Stimulated activated CD4-positive, alpha-beta T cell treated with anti-CD3 and anti-CD28 coated beads, Interleukin-15, amount 100 ng/mL, for 24 hours (primary cell): ENCODE measurements at places on chromosomes 7 and 10.

- DNase-seq = no peak
Measured at GRCh38 chr10:35611750-35612149, 6.6 kb downstream of the GJD4 start.

GRCh38 chr7:95059842-95060313 is 152.5 kb downstream of the PPP1R9A start:
- DNase-seq = no peak

DNA sequence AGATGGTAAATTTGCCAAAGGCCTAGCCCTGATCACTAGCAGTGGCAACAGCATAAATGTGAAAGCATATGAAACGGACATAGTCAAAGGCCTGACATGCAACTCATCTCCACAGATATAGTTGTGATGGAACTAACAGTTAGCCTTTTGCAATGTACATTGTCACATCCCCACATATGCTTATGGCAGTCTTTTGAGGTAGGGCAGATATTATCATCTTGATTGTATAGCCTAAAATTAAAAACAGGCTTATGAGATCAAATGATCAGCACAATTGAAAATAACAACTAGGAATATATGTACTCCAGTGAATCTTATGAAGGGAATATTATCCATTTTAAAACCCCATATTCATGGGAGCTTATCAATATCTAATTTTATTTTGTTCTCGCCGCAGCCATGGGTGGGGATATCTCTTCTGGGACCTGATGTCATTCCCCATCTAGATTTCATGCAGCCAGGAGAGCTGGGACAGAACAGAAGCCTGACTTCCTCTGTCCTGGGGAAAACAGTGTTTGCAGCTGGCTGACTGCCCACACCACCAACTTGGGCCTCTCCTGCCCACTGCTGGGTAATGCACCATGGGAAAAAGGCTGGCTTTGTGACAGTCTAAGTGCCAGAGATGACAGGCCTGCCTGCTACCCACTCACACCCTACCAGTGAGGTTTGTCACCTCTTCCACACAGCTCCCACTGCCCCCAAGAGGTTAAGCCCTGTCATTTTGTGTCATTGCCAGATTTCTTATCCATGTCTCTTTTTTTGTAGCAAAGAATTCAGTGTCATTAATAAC is 180.2 kb upstream of the FZD1 start:
- DNase-seq = peak; percentile 19

GRCh38 chr10:96596422-96597407 is 9.9 kb upstream of the TM9SF3 start:
- no peak for DNase-seq

DNA sequence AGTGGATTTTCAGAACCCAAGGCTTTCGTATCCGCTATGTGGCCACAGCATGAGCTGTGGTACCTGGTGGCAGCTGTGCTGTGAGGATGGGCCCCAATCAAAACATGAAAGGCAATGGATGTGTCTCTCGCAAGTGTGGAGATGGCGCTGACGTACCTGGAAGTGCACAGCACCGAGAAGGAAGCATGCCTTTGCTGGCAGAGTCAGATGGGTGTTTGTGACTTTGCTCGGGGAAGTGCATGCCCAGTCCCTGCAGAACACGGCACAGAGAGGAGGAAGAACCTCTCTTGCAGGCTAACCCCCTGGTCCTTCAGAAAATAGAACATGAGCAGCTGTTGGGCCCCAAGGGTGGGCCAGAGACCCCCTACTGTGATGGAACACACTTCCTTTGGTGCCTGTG is 654.1 kb upstream of the ZWINT start:
- no peak for DNase-seq

GRCh38 chr7:97401398-97401797 is 283.9 kb downstream of the SDHAF3 start:
- no peak for DNase-seq

DNA sequence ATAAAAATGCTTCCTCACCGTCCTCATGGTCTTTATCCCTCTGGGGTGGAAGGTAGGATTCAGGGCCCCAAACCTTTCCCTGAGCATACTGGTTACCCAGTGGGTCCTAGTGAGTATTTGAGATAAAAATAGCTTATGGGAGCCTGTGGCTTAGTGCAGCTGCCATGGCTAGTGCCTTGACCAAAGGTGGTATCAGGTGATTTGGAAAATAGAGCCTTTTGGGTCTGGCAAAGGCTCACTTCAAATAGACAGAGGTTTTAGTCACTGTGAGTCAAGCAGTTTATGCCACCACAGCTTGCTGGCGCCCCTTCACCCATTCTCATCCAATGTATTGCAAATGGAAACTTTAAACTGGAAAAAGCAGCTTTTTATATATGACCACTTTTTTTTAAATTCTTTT is 30.4 kb downstream of the PLAU start:
- DNase-seq = no peak

DNA sequence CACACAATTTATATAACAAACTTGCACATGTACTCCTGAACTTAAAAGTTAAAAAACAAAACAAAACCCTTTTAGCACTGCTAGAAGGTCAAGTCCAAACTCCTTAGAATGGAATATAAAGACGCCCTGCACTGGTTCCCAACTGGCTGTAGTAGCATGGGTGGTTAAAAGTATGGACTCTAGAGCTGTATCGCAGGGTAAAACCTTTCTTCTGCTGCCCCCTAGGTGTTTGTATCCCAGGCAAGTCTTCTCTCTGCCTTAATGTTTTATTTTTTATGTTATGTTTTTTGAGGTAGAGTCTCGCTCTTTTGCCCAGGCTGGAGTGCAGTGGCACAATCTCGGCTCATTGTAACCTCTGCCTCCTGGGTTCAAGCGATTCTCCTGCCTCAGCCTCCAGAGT is 35.2 kb downstream of the LSMEM1 start:
- DNase-seq = no peak

DNA sequence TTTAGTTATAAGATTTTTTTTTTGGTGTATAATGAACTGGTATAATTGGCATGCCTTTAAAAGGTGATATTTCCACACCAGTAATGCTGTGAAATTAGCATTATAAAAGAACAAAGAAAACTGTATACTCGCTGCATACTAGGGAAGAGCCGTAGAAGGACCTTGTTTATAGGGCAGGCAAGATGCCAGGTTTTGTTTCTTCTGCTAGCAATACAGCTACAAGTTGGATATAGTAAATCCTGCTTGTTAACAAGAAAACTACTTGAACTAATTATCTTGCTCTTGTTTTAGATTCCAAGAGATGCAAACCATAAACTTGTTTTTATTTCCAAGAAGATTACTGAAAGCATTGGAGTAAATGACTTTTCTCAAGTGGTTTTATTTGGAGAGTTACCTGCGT is 1.9 kb downstream of the DNAH11 start:
- DNase-seq = no peak

DNA sequence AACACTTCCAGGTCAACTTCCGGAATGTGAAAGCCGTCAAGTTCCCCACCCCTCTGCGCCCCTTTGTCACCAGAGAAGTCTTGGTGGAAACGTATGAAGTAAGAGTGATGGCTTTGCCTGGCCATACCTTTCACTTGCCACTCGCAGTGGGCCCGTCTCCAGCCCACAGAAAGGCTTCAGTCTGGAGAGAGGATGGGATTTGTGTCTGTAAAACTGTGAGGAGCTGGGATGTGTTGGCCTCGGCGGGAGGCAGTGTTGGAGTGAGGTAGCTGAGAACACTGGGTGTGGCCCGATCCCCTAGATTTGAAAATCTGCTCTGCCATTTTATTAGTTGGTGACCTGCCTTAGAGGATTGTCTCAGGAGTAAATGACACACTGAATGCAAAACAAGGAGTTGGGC is 6.4 kb downstream of the ADCK2 start:
- DNase-seq = no peak

DNA sequence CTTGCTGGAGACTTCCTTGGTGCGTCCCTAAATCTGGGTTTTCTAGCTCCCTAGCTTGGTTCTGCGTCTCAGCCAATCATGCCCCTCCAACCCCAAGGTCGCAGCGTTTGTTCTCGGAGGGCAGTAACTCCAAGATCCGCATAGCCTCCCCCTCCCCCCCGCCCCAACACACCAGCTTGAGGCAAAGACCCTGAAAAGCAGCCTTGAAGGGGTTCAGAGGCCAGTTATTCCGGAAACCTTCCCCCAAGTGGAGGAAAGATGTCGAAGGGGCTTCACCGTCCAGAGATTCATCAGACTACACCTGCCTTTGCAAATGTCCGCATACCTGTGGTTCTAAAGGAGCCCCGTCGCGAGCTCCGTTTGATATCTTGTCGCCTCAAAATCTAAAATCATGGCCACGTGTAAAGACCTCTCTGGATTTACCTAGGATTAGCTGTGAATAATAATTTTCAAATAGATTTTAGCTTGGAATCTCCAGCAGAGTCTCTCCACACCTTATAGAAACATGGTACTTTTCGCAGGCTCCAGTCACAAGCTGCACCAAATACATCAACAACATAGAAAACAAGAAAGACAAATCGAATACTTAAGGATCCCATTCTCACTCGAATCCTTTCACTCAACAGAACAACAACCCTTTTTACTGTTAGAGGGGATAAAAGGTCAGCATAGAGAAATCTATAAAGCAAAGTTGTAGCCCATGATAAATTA is 7.9 kb downstream of the DLX6 start:
- DNase-seq = no peak

DNA sequence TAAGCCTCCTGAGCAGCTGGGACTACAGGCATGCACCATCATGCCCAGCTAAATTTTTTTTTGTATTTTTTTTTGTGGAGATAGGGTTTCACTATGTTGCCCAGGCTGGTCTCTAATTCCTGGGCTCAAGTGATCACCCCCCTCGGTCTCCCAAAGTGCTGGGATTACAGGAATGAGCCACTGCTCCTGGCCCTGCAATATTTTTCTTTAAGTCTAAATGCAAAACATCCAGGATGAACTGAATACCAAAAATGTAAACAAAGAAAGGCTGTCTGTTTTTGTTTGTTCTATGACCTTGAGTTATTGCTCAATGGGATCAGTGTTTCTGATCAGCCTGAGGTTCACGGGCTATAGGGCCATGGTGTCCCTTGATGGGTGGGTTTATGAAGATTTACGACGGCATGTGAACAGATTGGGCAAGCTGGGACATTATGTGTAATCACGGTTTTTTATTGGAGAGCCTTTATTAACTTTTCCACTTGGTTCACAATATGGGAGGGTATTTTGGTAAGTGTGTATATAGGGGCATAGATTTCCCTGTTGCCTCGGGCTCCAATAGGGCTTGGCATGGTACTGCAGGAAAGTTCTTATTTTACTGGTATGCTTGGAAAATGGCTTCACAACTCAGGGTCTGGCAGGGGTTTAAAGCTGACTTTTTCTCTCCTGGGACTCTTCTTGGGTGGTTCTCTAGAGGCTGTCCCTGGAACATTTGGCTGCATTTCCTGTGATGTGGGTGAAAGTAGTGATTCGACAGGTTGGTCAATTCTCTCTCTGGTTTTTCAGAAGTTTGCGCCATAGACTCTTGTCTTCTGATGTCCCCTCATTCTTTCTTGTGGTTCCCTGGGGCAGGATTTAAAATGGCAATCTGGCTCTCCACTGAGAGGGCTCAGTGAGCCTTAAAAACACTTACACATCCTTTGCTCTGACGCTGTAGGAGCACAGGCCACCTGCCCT is 41.6 kb downstream of the MRPS33 start:
- DNase-seq = no peak

GRCh38 chr10:10010397-10010796 is 1007.3 kb upstream of the CELF2 start:
- DNase-seq = no peak

DNA sequence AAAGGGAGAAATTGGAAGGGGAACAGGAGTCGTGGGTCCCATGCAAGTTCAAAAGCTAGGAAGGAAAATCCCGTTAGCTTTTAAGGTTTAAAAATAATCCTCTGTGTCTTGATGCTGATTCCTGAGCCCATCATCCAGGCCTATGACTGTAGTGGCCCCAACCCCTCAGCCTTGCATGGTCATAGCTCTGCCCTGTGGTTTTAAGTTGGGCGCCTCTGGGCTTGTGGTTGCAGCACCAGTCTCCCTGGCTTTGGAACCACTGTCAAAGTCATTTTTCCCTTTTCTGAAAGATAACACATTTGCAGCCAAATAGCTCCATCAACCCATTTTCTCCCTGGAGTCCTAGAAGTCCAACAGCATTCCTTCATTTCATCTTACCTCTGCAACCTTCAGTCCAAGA is 13.6 kb downstream of the TMEM236 start:
- DNase-seq = no peak

GRCh38 chr7:83835424-83835823 is 186.5 kb upstream of the SEMA3E start:
- no peak for DNase-seq

GRCh38 chr7:79553811-79554555 is 100.5 kb upstream of the MAGI2 start:
- DNase-seq = no peak

DNA sequence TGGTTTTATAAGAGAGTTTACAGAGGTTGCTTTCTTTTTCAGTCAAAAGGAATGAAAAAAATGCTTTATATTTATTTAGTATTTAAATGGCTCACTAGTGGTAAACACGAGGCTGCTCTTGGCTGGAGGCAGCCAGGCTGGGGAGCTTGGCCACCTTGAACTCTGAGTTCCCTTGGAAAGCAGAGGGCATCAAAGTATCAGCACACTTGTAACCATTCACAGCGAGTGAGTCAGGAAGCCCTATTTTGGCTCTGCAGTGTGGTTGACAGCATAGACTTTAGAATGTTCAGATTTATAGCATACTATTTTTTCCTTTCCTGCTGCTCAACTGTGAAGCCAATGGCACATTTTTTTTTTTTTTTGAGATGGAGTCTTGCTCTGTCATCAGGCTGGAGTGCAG is 51.6 kb downstream of the CYCS start:
- no peak for DNase-seq

- no peak for DNase-seq
Measured at GRCh38 chr10:122494833-122495232, 33.5 kb downstream of the HTRA1 start.

GRCh38 chr7:73716318-73716890 is 3.1 kb downstream of the STX1A start:
- no peak for DNase-seq

DNA sequence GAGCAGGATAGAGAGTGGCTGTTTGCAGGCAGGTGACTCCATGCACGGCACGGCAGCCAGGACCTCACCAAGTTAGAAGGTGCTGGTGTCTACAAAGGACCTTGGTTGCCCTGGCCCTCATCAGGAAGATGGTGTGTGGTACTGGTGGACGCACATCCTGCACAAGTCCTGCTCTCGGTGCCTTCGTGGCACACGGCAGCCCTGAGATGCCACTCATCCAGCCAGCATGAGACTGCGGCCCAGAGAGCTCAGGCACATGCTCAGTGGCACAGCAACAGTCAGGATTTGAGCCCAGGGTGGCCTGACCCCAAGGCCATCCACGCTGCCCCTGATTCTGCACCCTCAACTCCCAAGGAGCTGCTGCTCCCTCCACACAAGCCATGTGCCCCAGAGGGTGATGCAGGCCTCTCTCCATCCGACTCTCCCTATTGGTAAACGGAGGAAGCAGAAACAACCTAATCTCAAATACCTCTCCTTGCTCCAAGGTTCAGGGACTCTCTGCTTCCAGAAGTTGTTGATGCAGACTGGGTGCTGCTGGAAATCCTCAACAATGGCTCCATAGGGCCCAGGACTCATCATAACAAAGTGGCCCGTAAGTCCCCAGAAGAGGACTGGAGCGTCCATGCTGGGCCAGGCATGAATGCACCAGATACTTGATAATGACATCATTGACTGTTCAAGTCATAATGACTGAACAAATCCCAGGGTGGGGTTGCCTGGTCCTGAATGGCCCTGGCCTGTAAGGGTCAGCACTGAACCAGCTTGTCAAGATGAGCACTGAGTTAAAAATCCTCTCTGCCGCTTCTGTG is 93.6 kb downstream of the ARHGAP22 start:
- no peak for DNase-seq
